Gastrocnemius medialis (tissue), 4 donors: ENCODE measurements at places on chromosomes 1 and 21. TPM values are rescaled to one million over a fixed set of nuclear protein-coding genes. Genes with fewer than 3 reads are reported as not detected.

The TRAPPC10 gene
- total RNA-seq: 17.9 TPM

The PMVK gene
- 7.6 TPM for total RNA-seq

The CNKSR1 gene
- total RNA-seq: 50.6 TPM

DNA sequence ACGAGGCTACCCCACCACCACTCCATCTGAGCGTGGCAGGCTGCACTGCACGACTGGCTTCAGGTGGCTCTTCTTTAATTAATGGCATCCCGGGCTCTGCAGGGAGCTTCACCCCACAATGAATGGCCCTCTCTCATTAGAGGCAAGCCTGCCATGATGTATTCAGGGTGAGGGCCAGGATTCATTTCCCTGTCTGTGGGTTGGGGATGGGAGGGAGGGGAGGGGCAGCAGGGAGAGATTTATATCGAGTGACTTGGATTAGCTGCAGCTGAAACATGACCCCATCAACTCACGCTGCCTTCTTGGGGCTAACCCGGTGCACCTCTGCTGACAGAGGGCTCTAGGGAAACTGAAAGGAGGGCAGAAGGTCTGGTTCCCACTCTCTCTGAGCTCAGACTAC, 54.2 kb downstream of the ERI3 start:
- peak; percentile 14 for DNase-seq
- H3K4me3 ChIP-seq: no peak overlapping the region
- no peak overlapping the region for H3K27ac ChIP-seq
- no peaks in the 10 kb centered on the region for H3K36me3 ChIP-seq

GRCh38 chr1:91650764-91651163, 150.1 kb downstream of the CDC7 start:
- no peaks in the 10 kb centered on the region for H3K27me3 ChIP-seq
- H3K4me3 ChIP-seq: no peak overlapping the region
- DNase-seq: peak; percentile 85
- peaks cover 3% of the 10 kb centered on the region for H3K4me1 ChIP-seq
- H3K36me3 ChIP-seq: no peaks in the 10 kb centered on the region

GRCh38 chr1:171313835-171314320, at the start of gene FMO4:
FMO4 (plus strand) TSS chr1:171314183; CDS start chr1:171319826, 5,643 bp downstream.
- H3K4me3 ChIP-seq: peak within 1 kb of the TSS; percentile 31
- H3K27ac ChIP-seq: peak within 1 kb of the TSS; percentile 61
- peak; percentile 87 for DNase-seq
- peaks cover 12% of the 10 kb centered on the region for H3K4me1 ChIP-seq
- no peaks in the 10 kb centered on the region for H3K27me3 ChIP-seq

DNA sequence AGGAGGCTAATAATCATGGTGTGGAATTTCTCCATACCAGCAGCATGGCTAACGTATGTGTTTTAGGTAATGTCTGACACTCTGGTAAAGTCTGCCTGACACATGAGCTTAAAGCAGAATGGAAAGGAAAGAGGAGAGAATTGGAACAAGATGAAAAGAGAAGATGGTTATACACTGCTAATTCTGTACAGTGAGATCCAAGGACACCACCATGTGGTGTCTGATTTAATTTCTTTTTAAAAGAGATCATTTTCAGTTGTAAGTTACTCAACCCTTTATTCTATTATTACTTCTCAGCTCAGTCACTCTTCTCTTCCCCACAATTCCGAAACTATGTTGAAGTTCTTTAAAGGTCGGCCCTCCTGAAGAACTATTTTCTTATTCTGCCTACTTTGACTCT, 15.6 kb downstream of the PRKAB2 start:
- no peaks in the 10 kb centered on the region for H3K4me1 ChIP-seq
- no peak for DNase-seq
- H3K36me3 ChIP-seq: no peaks in the 10 kb centered on the region
- H3K27ac ChIP-seq: peak overlapping the region; percentile 30

DNA sequence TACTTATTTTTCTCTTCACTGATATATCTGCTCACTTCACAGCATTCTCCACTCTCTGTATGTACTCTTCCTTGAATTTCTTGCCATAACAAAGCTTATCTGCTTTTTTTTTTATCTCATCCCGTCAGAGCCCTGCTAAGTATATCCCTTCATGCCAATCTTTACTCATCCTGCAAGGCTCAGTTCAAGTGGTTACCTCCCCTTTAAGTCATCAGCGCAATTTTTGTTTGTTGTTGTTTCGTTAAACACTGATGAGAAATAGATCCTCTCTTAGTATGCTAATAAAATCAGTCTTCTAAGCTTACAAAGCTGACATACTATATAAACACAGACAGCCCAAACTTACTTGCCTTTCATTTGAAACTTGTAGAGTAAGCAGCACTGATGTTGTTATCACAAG, 17.8 kb downstream of the COL24A1 start:
- no peaks in the 10 kb centered on the region for H3K36me3 ChIP-seq
- H3K4me3 ChIP-seq: no peak overlapping the region
- no peak overlapping the region for H3K27ac ChIP-seq
- H3K4me1 ChIP-seq: no peaks in the 10 kb centered on the region
- no peaks in the 10 kb centered on the region for H3K27me3 ChIP-seq
- DNase-seq: no peak

DNA sequence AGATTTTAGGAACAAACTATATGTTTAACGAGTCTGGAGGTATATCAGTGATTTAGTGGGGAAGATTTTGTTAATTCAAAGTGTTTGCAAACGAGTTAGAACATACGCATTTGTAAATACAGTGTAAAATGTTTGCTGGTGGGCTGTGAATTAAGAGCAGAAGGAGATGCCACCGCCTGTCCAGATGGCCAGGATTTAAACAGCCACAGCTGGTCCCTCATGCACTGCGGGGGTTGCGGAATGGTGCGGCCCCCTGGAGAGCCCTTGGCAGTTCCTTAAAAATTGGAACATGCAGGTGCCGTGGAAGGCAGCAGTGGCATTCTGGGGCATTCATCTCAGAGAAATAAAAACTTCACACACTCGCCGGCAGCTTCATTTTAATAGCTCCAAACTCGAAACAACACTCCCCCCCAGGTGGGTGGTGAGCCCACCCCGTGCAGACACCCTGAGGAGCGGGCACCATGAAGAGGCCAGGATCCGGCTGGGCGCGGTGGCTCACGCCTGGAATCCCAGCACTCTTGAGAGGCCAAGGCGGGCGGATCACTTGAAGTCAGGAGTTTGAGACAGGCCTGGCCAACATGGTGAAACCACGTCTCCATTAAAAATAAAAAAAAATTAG, 3.5 kb upstream of the C1orf159 start:
- no peak for DNase-seq
- peaks cover 6% of the 10 kb centered on the region for H3K27me3 ChIP-seq
- no peak overlapping the region for H3K27ac ChIP-seq
- peaks cover 7% of the 10 kb centered on the region for H3K4me1 ChIP-seq

DNA sequence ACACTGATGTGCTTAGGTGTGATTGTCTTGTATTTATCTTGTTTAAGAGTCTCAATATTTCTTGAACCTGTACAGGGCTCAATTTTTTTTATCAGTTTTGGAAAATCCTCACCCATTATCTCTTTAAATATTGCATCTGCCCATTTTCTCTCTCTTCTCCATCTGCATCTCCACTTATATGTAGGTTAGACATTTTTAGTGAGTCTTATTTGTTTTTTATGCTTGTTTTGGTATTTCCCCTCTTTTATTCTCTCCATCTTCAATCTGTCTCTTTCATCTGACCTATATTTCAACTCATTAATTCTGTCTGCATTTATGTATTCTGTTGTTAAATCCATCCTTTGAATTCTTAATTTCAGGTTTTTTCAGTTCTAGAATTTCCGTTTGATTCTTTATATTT, 32.9 kb upstream of the SHCBP1L start:
- no peaks in the 10 kb centered on the region for H3K36me3 ChIP-seq
- DNase-seq: no peak
- no peak overlapping the region for H3K4me3 ChIP-seq
- H3K27me3 ChIP-seq: no peaks in the 10 kb centered on the region

DNA sequence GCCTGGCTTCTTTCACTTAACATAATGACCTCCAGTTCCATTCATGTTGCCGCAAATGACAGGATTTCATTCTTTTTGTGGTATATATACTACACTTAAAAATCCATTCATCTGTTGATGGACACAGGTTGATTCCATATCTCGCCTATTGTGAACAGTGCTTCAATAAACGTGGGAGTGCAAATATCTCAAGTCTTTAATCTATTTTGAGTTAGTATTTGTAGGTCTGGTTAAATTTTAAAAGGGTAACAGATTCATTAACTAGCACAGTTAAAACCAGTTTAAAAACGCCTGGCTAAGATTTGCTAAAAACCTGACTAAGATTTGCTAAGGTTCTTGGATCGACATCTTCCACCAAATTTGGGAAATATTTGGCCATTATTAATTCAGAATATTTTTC, 45.7 kb downstream of the CRB1 start:
- H3K36me3 ChIP-seq: no peaks in the 10 kb centered on the region
- DNase-seq: no peak
- H3K27ac ChIP-seq: no peak overlapping the region
- no peak overlapping the region for H3K4me3 ChIP-seq
- H3K4me1 ChIP-seq: no peaks in the 10 kb centered on the region
